ENCODE measurements at places on chromosomes 7 and 10.

- peaks cover 2% of the 10 kb centered on the region for H3K4me1 ChIP-seq
- peaks cover 3% of the 10 kb centered on the region for H3K36me3 ChIP-seq
- peak; percentile 32 for DNase-seq
- H3K27ac ChIP-seq: peak overlapping the region; percentile 66
Measured at GRCh38 chr10:69180525-69181204, 631 bp downstream of the SUPV3L1 start.

DNA sequence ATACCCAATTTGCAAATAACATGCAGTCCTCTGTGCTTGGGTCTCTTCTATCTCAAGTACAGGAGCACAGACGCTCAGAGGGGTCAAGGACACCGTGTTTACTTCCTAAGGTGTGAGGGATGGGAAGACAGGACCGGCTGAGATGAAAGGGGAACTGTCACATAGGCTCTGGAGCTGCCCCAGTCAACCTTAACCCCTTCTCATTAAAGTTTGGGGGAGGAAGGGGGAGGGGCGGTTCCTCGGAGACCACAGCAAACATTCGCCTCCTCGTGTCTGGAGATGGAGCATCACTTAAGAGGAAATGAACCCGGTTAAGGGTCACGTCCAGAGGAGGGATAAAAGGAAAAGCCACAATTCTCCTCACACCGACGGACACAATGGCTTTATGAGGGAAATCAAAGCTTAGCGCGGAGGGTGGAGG is 1.1 kb downstream of the SH3PXD2A start:
- 0 out of 2 replicates have a peak overlapping the region, but pooled peaks have one; percentile 14 for H3K27ac ChIP-seq
- H3K4me1 ChIP-seq: peaks cover 37% of the 10 kb centered on the region
- no peaks in the 10 kb centered on the region for H3K36me3 ChIP-seq
- DNase-seq: no peak
- no peaks in the 10 kb centered on the region for H3K27me3 ChIP-seq

GRCh38 chr10:110376021-110376766 is 71.5 kb upstream of the SMNDC1 start:
- H3K4me1 ChIP-seq: no peaks in the 10 kb centered on the region
- no peak for DNase-seq
- H3K27me3 ChIP-seq: no peaks in the 10 kb centered on the region
- no peaks in the 10 kb centered on the region for H3K36me3 ChIP-seq
- no peak overlapping the region for H3K27ac ChIP-seq

- H3K4me1 ChIP-seq: peaks cover 51% of the 10 kb centered on the region
- no peaks in the 10 kb centered on the region for H3K27me3 ChIP-seq
- no peak for DNase-seq
- no peak overlapping the region for H3K4me3 ChIP-seq
Measured at GRCh38 chr10:104334965-104335650, 3.2 kb downstream of the ITPRIP start.

All from IMR-90 (cell line).